ENCODE measurements at places on chromosomes 3 and 15.
A peak's percentile ranks its signal among the peaks of the same experiment; 100 is the strongest.

DNA sequence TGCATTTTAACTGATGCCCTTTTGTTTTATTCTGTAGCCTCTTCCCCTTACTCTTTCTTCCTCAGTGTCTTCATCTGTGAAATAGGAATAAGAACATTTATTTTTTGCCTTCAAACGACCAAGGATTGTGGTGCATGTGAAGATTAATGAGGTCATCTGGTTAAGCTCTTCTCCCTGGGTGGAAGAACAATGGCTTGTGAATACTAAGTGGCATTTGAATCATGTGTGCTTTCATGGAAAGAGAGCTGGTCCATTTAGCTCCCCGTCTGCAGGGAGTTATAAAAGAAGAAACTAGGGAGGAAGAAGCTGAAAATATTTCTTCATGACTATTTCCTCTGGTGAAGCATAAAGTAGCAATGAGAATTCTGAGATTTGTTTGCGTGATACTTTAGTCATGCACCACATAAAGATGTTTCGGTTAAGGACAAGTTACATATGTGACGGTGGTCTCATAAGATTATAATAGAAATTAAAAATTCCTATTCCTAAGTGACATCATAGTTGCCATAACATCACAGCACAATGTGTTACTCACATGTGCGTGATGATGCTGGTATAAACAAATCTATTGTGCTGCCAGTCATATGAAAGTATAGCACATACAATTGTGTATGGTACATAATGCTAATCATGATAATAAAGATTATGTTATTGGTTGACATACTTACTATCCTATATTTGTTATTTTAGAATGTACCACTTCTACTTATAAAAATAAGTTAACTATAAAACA lies 374.3 kb downstream of the RBMS3 start:
- DNase-seq, result no peak

DNA sequence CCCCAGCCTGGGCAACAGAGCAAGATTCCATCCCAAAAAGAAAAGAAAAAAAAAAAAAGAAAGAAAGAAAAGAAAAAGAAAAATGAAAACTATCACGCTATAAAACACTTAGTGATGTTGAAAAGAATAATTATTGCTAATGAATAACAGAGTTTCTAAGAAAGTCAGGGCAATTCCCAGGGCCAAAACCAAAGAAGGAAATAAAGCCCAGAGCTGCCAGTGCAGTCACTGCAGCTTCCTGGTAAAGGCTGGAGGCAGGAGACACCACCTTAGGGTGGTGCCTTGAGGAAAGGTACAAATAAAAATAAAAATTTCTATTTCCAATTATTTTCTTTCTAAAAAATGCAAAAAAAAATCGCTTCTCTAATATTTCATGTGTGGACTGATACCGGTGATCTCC lies 19.7 kb upstream of the UACA start:
- no peak for DNase-seq

DNA sequence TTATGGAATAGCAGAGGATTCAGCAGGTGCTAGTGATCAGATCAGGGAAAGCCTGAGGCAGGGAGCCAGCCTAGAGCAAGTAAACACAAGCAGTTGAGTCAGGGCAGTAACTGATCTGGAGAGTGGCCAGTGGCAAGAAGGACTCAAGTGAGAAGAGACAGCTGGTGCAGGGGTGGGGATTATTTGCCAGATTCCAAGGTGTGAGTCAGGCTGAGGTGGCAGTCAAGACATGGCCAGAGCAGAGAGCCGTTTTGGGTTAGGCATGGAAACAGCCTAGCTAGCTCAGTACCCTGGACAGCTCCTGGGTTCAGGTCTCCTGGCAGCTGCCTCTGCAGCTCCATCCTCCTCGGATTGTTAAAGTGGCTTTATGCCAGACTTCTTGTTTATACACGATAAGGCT lies 281.9 kb upstream of the ONECUT1 start:
- DNase-seq, result peak; percentile 47

- DNase-seq, result no peak
These were observed 5.3 kb downstream of the BHLHE40 start for GRCh38 chr3:4984511-4984864.

GRCh38 chr3:76362643-76363042 lies 577.3 kb upstream of the ZNF717 start:
- no peak for DNase-seq

- DNase-seq, result no peak
These were observed 483 bp downstream of the EHD4 start for GRCh38 chr15:41971895-41972252.

- no peak for DNase-seq
These were observed 19.9 kb upstream of the SLC12A8 start for GRCh38 chr3:125232401-125232800.

DNA sequence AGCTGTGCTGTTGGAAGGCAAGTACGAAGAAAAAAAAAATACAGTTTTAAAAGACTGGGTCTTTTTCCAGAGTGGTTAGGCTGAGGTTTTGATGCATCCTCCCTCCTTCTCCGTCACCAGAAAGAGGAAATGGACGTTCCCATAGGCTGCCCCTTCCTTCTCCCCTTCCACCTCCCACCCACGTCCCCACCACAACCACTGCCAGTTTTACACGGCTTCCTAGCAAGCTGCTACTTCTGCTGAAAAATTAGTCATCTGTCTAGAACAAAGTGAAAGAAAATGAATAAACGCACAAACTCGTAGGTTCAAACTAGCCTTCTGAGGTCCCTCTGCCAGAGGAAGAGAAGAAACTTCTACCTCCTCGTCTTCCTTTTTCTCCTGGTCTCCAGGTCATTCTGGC lies 71.6 kb upstream of the RPL35A start:
- peak; percentile 48 for DNase-seq

DNA sequence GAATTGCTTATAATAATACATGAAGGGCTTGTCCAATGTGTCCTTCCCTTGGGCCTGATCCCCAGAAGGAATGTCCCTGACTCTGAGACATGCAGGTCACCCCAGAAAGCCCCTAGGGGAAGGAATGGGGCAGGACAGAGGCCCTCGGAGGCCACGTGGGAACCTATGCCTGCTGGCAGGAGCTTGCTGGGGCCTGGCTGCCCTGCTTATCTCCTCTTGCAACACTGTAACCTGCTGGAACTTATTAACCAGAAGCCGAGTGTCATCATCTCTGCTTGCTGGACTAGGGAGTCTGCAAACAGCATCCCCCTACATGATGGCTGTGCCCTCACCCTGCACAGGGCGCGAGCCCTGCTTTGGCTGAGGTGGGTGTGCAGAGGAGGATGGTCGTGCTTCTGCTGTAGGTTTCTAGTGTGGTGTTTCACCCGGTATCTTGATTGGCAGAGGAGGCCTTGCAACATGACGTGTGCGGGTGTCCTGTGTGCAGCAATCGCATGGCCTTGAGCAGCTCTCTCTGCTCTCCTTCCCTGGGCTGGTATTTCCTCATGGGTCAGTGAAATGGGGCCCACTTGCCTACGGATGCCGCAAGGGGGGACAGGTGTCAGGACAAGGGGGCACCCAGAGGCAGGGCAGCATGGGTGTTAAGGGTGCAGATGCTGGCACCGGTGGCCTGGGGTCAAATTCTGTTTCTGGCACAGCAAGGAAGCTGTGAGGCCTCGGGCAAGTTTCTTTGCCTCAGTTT lies 5.0 kb downstream of the CHST13 start:
- DNase-seq, result no peak

- DNase-seq, result no peak
These were observed 84.5 kb downstream of the SETD2 start for GRCh38 chr3:47079432-47079831.

DNA sequence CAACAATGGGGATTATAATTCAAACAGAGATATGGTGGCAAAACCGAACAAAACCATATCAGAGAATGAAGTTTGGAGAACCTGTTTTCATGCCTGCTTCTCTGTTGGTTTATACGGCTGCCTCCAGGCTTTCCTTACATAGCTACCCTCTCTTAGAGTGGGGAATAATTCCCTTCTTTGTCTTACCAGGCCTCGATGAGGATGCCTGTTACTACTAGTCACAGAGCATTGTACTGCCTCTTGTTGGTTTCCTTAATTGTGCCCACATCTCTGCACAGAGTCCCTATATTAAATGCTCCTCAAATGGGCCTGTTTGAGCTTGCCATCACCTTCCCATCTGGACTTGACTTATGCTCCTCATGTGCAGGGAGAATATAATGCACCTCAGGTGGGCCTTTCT lies 92.9 kb downstream of the NCEH1 start:
- DNase-seq, result no peak

DNA sequence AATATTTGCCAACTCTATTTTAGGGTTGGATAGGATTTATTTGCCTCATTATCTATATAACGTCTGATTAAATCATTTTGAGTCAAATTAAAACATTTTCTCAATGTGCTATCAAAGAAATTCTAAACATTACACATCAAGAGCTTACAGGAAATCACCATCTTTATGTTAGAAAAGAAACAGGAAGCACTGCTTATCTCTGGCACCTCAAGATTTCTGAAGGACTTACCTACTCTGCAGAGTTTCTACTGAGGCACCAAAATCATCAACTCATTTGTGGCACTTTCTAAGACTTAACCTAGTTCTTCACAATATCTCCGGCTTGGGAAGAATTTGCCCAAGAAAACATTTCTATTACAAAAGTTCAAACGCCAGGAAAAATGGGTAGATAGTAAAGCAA lies 181.3 kb upstream of the EOMES start:
- DNase-seq, result no peak

DNA sequence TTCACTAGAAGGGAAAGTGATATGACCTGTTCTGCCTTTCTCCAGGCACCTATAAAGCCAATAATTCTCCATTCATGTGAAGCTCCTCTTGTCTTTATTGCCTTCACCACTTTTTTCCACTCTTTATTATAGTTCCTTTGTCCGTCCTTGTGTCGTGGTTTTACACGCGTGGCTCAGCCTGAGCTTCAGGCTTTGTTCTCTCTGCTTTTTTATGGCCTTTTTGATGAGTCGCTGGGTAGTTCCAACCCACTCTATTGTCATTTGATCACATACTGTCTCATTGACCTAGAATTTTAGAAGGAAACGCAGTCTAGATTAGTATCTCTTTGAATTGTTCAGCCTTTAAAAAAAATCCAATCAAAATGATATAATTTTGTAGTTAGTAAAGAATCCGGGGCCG lies 403.2 kb downstream of the PTPRG start:
- no peak for DNase-seq

DNA sequence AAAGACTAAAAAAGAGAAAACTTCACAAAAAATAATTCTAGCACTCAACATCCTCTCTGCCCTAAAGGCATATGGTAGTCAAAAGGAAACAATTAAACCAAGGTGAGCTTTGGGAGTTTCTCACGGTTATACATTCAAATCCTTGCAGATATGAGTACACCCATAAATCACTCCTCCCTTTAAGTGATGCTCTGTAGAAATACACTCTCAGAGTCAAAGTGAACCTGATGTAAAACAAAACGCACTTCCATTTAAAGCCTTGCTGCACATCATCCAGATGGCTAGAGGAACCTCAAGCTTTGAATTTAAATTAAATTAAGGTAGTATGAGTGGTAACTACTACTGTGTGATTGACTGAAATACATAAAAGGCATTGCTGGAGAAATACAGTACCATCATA lies 36.0 kb upstream of the AADAC start:
- no peak for DNase-seq

GRCh38 chr3:70249509-70250160 lies 62.8 kb downstream of the MDFIC2 start:
- DNase-seq, result no peak

DNA sequence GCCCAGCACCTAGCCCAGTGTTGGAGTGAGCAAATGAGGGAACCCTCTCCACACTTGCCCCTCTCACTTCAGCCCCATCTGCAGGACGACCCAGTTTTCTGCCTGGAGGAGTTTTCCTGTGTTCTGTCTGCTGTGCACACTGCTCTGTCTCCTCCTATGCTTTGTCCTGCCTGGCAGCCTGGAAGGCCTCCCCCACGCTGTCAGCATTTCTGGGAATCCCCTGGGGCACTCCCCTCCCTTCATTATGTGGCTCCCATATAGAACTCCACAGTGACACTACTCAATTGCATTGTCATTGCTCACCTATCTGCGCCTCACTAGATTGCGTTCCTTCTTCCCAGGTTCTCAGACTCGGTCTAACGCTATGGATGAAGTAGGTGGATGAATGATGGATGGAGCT lies 13.9 kb downstream of the CLSTN2 start:
- no peak for DNase-seq

GRCh38 chr3:11057655-11058054 lies 65.1 kb downstream of the SLC6A1 start:
- DNase-seq, result no peak

- no peak for DNase-seq
These were observed 337.5 kb downstream of the MFSD1 start for GRCh38 chr3:159139326-159139725.

- DNase-seq, result no peak
These were observed 2.9 kb downstream of the CASR start for GRCh38 chr3:122186372-122186771.

- DNase-seq, result no peak
These were observed 17.9 kb upstream of the ANKRD28 start for GRCh38 chr3:15815696-15816095.

DNA sequence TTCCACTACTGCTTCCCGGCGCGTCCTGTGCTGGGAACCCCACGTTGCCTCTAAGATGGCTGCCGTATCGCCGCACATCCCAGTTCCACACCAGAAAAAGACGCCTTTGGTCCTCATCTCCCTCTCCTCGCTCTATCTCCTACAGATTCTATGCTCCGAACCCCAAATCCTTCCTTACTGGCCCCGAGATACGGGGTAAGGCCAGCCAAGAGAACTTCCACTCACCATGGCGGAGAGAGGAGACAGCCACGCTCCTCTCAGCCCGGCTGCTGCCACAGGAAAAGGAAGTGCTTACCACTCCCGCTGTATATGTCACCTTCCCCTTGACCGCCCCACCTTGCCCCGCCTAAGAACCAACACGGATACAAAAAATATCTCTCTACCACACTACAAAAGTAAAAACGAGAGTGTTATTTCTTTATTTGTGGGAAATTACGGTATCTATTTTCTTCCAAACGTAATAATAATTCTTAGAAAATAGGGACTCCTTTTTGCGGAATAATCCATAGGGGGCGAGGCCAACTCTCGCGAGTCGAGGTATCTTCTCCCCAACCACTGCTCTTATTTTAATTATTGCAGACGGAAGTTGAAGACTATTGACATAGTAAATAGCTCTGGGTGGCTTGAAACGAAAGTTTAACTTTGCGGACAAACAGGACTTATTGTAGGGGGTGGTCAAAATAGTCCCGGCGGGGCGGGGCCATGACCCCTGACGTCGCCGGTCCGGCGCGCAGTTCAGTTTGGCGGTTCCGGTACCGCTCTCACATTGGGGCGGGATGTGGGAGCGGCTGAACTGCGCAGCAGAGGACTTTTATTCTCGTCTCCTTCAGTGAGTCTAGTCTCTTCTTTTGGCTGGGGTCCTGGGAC lies at the start of the genes RPL4 and ZWILCH:
Gene RPL4 (minus strand): TSS at position 293 of the 867 bp plus-strand sequence. CDS start 65 bp downstream, at position 228.
Gene ZWILCH (plus strand): TSS at position 764 of the 867 bp plus-strand sequence. CDS start 13 bp downstream, at position 777.
- peak; percentile 87 for DNase-seq

GRCh38 chr3:151491525-151491924 lies 30.7 kb upstream of the IGSF10 start:
- DNase-seq, result no peak

- DNase-seq, result no peak
These were observed 134.8 kb upstream of the TTC14 start for GRCh38 chr3:180467177-180467576.

DNA sequence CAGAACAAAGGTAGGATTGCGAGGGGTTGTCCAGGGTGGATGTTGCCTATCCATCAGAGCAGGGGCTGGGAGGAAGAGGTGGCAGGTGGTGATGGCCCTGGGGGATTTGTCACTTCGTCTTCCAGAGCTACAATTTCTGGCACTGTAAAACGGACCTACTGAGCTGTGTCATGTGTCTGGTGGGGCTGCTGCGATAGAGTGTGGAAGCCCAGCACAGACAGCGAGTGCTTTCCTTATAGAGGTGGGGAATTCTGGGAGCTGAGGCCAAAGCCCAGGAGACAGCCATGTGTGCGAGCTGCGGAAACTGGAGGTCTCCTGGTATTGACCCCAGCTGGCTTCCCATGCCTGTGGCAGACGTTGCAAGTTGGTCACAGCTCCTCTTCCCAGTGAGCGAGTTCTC lies 61.2 kb upstream of the SEC22A start:
- DNase-seq, result no peak

- no peak for DNase-seq
These were observed 428.0 kb downstream of the ROBO1 start for GRCh38 chr3:79339846-79340245.

Measured in activated naive CD4-positive, alpha-beta T cell treated with anti-CD3 and anti-CD28 coated beads, Interleukin-2, amount 10 ng/mL, durations not matched to agents 7 days and 5 days (primary cell).